Activated CD4-positive, alpha-beta memory T cell treated with anti-CD3 and anti-CD28 coated beads, Interleukin-2, amount 10 ng/mL, durations not matched to agents 7 days and 5 days (primary cell): ENCODE measurements at places on chromosomes 7 and 10.
A peak's percentile ranks its signal among the peaks of the same experiment; 100 is the strongest.

DNA sequence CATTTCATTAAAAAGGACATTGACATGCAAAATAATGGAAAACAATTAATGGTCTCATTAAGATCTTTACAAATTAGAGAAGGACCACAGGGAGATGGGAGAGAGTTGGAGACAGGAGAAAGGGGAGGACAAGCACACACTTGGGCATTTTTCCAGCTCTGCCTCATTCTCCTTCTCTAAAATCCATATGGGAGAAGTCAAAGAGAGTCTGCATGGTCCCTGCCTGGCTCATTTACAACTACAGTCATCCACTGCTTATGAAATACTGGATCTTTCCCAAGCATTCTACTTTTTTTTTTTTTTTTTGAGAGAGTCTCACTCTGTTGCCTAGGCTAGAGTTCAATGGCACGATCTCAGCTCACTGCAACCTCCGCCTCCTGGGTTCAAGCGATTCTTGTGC lies 518.9 kb upstream of the CELF2 start:
- no peak for DNase-seq

GRCh38 chr10:11249152-11249807 lies 231.6 kb downstream of the CELF2 start:
- no peak for DNase-seq

- DNase-seq: no peak
These were observed at the start of gene LRRC18 for GRCh38 chr10:48939790-48940325. LRRC18 (minus strand) TSS chr10:48939840; CDS start chr10:48914155, 25,685 bp downstream.

DNA sequence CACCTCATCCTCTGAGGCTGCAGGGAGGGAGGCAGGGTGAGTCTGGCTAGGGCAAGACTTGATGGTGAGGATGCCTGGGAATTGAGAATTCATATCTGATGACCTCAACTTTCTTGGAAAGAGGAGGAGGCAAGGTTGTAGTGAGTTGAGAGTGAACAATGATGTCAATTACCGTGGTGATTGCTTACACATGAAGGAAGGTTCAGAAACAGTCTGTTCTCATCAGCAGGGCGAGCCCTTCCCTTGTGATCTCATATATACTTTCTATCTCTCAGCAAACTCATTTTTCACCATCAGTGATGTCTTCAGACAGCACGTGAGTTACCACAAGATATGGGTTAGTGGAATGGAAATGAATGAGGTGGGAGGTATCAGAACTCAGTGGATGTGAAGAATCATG lies 20.1 kb upstream of the COL13A1 start:
- DNase-seq: no peak

GRCh38 chr10:124320778-124321432 lies 97.8 kb downstream of the OAT start:
- peak; percentile 5 for DNase-seq

- no peak for DNase-seq
These were observed 197.2 kb downstream of the ADARB2 start for GRCh38 chr10:1540144-1540543.

GRCh38 chr10:71981015-71981875 lies 17.1 kb downstream of the CHST3 start:
- no peak for DNase-seq

DNA sequence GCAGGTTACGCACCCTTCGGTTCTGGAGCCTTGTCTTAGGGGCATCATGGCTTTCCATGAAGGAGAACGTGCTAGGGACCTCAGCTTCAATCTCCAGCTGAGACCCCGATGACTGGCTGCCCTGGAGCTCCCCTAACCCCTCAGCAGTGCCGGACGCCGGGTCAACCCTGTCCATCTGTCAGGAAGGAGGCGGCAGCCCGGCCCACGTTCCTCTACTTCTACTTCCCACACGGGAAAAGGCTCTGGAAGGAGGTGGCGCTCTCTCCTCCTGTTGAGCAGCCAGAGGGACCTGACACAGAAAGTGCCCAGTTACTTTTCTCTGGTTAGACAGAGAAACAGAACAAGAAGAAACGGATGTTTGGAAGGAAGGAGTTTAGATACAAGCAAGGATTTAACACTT lies 87.4 kb downstream of the DYNC2I1 start:
- DNase-seq: no peak

- DNase-seq: no peak
These were observed 64.1 kb downstream of the LYZL2 start for GRCh38 chr10:30565449-30565848.

DNA sequence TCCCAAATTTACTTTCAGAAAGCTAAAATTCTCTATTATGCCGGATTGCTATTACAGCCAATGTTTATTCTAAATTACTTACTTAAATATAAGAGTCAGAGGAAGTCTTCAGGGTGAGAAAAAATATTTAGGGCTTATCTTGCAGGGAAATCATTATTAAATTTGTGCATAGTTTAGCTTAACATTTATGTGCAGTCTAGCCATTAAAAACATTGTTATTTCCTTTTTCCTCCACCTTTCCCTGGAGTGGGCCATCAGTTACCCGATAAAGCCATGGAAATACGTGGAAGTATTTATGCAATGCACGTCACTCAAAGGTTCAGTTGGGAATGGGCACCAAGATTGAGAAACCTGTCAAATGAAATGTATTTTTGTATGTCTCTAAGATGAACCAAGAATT lies 9.5 kb upstream of the TAS2R60 start:
- no peak for DNase-seq

GRCh38 chr10:63210611-63211196 lies 77.6 kb downstream of the NRBF2 start:
- DNase-seq: no peak

GRCh38 chr7:45645141-45645969 lies 71.2 kb downstream of the ADCY1 start:
- DNase-seq: peak; percentile 4

DNA sequence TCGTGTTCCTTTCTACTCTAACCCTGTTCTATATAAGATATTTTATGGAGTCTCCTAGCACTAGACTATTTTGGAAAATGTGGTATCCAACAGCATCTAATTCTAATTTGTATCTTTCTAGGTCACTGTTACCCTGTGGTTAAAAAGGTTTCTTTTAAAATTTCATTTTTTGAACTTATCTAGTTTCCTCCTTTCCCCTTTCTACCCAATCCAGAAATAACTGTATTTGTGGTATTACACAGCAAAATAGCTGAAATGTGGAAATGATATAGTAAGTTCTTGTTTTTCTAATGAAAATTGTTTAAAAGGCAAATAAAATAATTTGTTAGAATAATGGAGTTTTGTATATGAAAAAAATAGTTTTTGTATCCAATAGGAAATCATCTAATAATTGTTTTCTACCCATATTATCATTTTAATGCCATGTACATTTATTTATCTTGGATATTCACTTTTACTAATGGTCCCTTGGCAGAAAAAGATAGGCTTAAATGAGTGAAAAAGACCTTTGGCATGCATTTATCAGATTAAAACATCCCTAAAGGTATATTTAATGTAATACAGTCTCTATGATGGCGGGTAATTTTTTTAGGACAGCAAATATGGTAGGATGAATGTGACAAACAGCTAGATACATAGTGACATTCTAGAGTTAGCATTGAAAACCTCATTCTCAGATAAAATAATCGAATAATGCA lies 175.5 kb upstream of the PLXDC2 start:
- no peak for DNase-seq

GRCh38 chr7:2582006-2582735 lies 23.4 kb downstream of the IQCE start:
- DNase-seq: no peak

DNA sequence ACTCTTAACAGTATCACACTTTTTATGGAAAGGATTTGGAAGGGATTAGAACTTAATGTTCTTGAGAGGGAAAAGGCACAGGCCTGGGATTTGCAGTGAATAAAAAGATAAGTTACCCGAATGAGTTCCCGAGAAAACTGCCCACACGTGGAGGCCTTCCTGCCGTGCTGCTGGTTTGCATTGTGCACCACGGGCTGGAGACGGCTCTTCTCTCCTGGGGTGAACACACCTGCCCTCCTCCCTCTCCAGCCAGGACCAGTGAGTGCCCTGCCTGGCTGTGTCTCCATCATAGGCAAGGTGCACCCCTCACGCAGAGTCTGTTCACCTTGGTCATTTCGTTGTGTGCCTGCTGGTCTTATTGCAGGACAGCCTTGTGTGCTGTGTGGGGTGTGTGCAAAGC lies 336.3 kb upstream of the SHH start:
- no peak for DNase-seq

GRCh38 chr7:95427166-95427565 lies 7.7 kb downstream of the PON2 start:
- DNase-seq: no peak

GRCh38 chr10:87700031-87700796 lies 40.5 kb downstream of the PAPSS2 start:
- DNase-seq: no peak

DNA sequence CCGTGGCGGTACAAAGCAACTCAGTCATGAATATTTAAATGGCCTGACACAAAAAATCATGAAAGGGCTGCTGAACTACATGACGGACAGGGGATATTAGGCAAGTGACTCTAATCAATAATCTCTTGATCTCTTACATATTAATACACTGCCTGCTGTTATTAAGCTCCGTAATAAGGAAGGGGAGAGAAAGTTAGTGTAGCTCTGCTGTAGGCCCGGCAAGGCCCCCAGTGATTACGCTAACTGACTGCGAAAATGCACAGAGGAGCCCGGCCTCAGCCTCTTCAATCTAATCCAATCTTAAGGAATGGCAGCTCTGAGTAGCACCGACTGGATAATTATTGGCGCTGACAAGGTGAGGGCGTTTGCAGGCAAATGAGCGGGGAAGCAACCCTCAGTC lies 583.5 kb upstream of the MKI67 start:
- DNase-seq: no peak

DNA sequence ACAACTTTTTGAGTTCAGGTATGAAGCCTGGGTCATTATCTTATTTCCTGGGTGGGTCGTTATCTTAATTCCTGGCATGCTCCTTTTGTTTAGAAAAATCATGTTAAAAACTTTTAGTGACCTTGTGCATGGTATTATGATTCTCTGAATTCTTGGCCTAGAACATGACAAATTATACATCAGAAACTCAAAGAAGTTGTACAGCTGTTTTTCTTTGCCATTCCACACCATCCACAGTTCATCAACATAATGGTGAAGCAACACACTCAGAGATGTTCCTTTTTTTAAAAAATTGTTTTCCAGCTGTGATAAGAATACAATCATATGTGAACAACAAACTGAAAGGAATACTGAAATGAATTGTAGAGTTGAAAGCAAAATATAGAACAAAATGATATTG lies 149.2 kb upstream of the SEMA3D start:
- no peak for DNase-seq

DNA sequence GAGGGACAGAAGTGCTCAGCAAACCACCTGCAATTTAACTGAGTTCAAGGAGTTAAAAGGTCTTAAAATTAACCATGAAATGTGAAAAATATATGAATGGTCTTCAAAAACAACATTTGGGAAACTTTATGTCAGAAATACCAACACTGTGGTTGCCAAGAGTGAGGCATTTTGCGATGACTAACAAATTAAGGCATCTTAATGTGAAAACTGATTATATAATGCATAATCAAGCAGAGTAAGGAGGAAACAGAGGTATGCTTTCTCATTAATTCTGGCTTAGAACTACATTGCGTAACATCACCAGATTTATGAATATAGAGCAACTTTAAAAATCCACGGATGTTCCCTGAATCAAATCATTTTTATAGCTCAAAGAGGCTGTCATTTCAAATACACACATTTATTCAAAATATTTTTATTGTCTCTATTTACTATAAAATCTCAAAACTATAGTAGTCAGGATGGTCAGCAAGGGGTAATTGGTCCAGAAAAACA lies 335.5 kb downstream of the LRRTM3 start:
- no peak for DNase-seq

- no peak for DNase-seq
These were observed 52.6 kb upstream of the CYP2C8 start for GRCh38 chr10:95121904-95122303.

- no peak for DNase-seq
These were observed 235.0 kb downstream of the CCSER2 start for GRCh38 chr10:84563355-84563754.

DNA sequence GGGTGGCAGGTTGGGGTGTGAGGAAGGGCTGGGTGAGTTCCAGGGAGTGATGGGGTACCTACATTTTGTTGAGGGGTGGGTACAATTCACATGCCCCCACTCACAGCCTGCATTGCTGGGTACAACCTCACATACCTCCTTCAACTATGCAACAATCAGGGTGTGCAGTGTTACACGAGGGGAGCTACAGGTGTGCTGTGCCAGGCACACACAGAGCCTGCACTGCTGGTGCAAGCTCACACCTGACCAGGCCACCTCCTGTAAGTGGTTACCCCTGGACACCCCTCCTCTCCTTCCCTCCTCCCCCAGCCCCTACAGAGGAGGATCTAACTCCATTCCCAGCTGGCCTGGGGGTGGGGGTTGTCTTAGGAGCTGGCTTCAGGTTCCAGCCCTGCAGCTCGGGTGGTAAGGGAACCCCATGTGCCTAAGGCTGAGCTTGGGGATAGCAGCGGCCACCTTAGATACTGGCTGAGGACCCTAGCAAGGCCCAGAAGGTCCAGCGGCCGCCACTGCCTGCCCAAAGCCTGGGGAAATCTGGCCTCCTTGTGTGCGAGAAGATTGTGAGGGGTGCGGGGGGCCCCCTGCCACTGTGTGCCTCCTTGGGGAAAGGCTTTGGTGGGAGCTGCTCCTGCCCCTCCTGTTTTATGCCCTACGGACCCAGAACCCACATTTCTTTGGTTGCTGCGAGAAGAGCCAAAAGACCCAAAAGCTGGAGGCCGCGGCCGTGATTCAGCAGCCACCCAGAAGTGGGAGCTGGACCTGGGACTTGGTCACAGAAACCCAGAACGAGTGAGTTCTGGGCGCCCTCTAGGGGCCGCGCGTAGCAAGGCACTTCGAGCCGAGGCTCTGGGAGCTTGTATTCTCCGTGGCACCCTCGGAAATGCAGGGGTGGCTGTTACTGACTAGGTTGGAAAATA lies 10.8 kb downstream of the TLX1 start:
- DNase-seq: peak; percentile 79

- DNase-seq: no peak
These were observed 18.5 kb downstream of the SH3PXD2A start for GRCh38 chr10:103836861-103837260.

DNA sequence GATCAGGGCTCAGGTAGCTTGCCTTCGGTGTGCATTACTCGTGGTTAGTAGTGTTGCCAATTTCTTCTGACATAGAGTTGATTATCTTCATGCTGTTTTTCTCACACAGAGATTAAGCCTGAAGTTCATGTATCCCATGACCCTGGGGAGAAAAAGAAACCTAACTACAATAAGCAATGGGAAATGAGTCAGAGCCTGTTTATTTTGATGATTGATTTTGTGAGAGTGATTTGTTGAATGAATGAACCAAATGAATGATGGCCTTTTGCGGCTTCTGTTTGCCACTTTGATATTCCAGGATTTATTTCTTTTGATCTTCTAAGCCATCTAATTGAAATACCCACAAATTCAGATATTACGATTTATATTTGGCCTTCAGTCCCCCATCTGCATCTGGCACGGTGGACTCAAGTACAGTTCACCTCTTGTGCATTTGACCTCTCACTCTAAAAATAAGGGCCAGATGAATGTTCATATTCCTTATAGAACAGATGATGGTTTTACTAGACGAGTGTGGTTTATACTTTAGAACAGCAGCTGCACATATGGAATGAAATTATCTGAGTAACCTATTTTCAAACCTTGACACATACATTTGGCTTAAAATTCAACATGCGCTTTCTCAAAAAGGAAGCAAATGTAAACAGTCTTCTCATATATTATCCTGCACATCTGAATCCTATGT lies 110.7 kb downstream of the PLCE1 start:
- no peak for DNase-seq
